NCI-H1105 (cell line): ENCODE measurements at places on chromosomes 11 and 22.

GRCh38 chr11:73292525-73292894 lies 15.6 kb upstream of the ARHGEF17 start:
- no peak for DNase-seq

- no peak for DNase-seq
Observed at GRCh38 chr11:4704790-4705334, 278 bp downstream of the MMP26 start.

GRCh38 chr11:16784666-16785065 lies 46.2 kb downstream of the C11orf58 start:
- DNase-seq, result no peak

GRCh38 chr11:111461460-111462235 lies 50.5 kb downstream of the BTG4 start:
- no peak for DNase-seq

DNA sequence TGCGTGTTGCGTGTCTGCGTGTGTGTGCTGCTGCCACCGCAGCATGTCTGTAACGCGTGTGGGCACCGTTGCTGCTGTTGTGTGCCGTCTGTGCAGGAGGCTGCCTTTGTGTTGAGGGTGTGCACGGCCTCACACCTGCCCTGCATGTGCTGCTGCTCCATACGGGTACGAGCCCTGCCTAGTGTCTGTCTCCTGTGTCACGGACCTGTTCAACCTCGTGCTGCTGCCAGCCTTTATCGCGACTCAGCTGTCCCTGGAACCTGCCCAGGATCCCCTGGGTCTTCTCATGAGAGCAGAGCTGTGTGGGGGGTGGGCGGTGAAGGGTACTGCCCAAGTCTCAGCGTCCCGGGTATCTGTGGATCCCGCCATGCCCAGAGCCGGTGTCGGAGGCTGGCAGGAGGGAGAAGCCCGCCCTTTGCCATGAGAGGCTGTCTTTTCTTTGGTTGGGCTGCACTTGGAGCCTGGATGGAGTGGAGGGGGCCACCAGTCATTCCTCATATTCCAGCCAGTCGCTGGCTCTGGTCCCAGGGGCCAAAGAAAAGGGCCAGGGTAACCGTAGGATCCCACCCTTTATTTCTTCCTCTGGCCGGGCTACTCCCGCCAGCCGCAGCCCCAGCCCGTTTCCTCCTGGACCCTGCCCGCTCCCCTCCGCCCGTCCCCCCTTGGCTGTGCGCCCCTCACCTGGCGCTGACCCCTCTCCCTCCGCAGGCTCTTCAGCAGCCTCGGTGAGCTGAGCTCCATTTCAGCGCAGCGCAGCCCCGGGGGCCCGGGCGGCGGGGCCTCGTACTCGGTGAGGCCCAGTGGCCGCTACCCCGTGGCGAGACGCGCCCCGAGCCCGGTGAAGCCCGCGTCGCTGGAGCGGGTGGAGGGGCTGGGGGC lies 7.8 kb upstream of the ACR start:
- no peak for DNase-seq

- DNase-seq, result no peak
Observed at GRCh38 chr11:81112718-81113117, 1620.9 kb downstream of the FAM181B start.

DNA sequence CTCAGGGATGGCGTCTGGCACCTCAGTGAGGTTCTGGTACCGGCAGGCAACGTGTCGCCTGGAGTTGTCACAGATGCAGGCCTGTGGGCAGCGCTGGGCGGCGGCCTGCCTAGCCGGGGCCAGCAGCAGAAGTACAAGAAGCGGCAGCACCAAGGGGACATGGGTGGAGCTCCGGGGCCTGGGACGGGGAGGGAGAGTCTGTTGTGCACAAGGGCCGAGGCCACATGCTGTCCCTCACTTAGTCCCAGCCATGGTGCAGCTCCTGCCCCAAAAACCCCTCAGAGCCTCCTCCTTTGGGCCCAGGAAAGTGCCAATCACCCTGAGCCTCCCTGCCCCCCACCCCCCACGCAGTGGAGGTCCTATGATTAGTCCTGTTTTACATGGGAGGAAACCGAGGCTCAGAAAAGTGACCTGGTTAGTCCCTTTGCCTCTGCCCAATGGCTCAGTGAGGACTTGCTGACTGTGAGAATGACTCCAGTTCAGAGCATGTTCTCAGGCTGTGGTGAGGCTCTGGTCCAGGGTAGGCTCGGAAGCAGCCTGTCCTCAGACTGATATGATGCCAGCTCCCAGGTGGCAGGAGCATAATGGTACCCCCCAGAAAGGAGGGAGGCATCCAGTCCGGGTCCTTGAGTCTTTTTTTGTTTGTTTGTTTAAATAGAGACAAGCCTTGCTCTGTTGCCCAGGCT lies 1.1 kb downstream of the CHADL start:
- DNase-seq, result no peak

DNA sequence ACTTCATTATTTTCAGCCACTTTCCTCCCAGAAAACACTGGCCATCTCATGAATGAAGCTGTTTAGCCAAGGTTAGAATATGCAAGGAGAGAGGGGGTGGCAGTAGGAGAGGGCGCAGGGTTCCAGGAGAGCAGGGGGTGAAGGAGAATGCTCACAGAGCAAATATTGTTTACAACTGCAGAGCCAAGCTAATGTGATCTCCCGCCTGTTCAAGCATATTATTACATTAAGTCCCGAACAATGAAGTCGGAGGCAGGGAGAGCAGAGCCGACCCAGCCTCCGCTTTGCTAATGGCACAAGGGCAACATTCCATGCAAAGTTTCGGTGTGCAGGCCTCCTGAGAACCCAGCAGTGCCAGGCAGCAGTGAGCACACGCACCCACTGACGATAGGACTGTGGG lies 80.1 kb downstream of the MICAL3 start:
- no peak for DNase-seq

DNA sequence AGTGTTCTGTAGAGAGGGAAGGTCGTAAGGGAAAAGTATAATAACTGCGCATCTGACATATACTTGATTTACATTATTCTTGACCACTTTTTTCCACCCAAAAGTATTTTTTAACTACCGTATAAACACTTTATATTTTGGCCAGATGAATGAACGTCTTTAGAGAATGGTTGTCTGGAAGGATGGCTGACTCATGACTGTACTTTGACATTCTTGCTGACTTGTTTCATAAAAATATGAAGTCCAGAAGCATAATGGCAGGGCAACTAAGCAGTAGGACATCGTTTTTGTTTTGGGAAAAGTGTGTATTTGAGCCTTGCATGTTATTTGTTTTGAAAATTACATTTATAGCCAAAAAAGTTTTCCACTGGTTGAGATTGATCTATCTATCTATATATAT lies 110.0 kb downstream of the OSBP2 start:
- DNase-seq, result no peak

GRCh38 chr11:69361048-69361447 lies 67.1 kb downstream of the MYEOV start:
- no peak for DNase-seq

- DNase-seq, result no peak
Observed at GRCh38 chr11:66976028-66976467, 944 bp downstream of the C11orf86 start.

DNA sequence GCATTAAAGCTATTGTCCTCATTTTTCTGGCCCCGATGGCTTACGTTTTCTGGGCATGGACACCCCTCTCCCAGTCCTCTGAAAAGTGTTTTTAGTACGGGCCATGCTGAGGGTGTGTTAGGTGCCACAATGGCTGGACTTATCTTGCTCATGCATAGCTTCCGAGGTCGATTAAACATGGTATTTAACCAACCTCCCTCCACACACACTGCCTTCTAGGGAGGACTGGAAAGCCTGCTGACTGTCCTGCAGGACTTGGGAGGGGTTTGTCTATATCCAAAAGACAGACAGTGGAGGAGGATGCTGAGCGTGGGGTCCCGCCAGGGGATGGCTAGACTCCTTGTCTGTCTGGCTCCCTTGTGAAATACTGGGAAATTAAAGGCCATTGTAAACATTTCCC lies 95.3 kb downstream of the FBXO7 start:
- DNase-seq, result no peak

- no peak for DNase-seq
Observed at GRCh38 chr22:46308283-46308988, 11.8 kb downstream of the GTSE1 start.

GRCh38 chr11:7196396-7197146 lies 55.1 kb upstream of the SYT9 start:
- DNase-seq, result peak; percentile 55

GRCh38 chr11:60840470-60841430 lies 1.2 kb upstream of the CCDC86 start:
- DNase-seq, result no peak

DNA sequence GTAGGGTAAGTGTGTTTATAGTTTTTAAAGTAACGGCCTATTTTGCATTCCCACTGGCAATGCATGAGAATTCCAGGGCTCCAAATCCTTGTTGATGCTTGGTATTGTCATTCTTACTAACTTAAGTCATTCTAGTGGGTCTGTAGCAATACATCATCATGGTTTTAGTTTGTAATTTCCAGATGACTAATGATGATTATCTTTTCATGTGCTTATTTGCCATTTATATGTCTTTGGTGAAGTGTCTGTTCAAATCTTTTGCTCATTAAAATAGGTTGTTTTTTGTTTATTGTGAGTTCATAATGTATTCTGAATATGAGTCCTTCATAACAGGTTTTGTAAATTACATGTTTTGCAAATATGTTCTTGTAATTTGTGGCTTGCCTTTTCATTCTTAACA lies 31.2 kb downstream of the MTMR3 start:
- no peak for DNase-seq

GRCh38 chr11:114183044-114183511 lies 113.1 kb upstream of the NNMT start:
- no peak for DNase-seq

DNA sequence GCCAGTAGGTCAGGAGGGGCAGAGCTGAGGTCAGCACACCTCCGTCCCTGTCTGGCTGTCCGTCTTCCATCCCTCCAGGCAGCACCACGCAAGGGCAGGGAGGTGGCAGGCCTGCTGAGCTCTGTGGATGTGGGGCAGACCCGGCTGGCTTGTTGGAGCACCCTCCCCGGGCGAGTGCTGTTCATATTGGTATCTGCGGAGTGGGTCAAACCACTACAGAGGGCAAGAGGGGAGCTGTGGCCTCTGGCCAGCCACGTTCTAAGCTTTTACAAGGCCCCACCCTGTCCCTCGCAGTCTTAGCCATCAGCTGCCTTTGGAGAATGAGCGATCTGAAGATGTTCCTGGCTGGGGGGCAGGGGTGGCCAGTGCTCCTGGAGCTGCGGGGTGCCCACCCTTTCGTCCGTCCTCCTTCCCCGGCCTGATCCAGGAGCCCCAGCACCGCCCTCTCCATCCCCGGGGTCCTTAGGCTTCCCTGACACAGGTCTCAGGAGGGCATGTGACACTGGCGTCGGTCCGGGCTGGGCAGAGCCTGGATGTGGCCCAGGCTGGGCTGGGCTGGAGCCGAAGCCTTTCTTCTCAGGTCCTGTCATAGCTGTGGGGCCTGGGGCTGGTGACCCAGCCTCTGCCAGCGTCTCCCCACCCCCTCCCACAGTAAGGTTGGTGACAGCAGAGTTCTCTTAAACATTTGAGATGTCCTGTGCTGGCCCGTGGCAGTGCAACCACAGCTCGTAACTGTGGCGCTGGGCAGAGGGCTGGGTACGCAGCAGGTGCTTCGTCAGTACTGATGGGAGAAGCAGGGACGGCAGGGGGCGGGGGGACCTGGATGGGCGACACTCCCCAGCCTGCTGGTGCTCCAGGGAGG lies 31.7 kb upstream of the GRAMD4 start:
- no peak for DNase-seq

DNA sequence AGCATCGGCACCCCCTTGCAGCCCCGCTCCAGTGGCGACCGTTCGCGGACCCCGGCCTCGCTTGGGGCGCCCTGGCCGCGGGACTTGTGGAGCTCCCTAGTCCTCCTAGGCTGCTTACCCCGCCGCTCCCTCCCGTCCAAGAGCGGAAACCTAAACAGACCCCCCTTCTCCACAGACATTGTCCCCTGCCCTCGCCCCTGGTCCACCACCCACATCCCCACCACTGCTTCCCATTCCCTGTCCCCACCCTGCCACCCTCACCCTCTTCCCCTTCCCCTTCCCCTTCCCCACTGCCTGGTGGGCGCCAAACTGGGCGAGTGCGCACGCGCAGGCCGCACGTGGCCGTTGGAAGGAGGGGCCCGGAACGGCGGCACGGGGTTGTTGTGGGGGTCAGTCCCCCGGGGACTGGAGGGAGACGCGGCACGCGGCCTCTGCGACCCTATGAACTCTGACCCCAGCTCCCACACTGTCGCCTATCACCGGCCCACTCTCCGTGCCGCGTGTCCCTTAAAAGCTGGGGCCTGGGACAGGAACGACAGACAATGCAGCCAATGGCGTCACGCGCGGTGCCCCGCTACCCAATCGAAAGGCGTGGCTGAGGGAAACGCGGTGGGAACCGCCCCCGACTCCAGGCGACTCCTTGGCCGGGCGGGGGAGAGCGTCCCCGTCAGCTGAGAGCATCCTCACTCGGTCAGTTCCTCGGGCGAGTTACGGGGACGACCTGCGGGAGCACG lies at the start of gene SNX32:
Gene SNX32 (plus strand): TSS at position 667 of the 734 bp plus-strand sequence. CDS start 103 bp downstream, outside the sequence.
- DNase-seq, result peak; percentile 91

DNA sequence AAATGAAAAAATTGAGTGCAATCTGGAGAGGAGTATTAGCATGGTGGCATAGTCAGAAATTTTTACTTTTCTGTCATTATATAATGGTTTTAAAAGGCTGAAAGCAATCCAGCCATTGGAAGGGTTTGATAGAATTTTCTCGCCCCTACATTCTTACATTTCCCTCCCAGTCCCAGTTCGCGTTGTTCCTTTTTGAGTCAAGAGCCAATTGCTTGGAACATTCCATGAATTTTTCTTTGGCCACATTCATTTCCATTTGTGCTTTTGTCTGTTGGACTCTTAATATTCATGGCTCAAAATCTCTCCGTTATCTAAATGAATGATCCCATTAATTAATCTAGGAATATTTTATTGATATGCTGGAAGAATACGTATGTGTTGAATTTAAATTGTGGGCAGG lies 66.0 kb downstream of the GRK3 start:
- no peak for DNase-seq

DNA sequence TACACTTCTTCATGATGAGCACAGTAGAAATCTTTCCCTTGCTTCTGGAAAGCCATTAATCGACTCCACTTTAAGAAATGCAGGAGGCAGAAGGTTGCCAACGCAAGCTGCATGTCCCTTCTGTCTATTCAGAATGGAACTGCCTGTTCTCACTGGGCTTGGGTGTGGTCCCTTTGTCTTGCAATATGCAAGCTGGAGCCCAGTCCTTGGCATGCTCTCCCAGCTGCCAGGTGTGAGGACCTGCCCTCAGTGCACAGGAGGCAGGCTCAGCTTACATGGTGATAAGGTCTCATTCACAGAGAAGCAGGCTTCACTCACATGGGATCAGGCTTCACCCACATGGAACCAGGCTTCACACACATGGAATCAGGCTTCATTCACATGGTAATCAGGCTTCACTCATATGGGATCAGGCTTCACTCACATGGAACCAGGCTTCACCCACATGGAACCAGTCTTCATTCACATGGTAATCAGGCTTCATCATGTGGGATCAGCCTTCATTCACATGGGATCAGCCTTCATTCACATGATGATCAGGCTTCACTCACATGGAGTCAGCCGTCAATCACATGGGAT lies 59.2 kb upstream of the USP47 start:
- DNase-seq, result peak; percentile 58

DNA sequence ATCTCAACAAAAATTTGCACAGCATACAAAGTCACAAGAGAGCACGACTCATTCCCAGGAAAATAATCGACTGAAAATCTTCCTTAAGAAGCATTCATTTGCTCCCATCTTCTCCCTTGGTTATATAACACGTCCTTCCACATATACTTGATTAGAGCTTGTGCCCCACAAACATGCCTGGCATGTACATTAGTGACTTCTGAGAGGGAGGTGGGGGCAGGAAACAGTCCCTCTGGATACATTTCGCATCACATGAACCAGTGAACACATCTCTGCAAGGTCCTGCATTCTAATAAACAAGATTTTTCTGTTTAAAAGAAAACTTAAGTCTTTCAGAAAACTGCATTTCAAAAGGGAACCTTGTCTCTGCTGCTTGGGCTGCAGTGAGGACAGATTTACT lies 54.1 kb upstream of the IGLL5 start:
- DNase-seq, result no peak
